Activated gamma-delta T cell treated with anti-CD3 and anti-CD28 coated beads, Interleukin-2, amount 50 U/mL, for 16 hours (primary cell): ENCODE measurements at places on chromosomes 5 and 9.

DNA sequence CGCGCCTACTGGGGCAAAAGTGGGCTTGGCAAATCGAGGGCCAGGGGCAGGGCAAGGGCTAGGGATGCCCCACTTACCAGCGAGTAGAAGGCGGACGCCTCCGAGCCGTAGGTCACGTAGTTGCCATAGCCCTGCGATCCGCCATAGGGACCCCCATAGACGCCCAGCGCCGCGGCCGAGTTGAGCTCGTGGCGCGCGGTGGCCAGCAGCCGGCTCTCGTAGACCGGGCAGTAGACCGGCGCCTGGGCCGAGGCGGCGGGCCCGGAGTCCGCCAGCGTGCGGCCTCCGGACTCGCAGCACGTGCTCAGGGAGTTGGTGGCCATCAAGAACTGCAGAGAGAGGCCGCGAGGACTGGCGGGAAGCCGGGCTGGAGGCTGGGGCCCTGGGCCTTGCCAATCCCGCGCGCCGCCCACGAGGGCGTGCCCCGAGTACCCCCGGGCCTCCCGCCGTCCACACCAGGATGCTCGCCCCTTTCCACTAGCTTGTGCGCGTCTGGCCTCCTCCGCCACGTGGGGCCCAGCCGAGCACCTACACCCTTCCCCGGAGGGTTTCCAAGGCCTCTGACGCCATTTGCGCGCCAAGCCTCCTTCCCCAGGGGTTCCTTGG is 891 bp downstream of the IRX4 start:
- DNase-seq, result no peak

GRCh38 chr9:109972026-109972882 is 192.3 kb downstream of the PALM2AKAP2 start:
- no peak for DNase-seq

DNA sequence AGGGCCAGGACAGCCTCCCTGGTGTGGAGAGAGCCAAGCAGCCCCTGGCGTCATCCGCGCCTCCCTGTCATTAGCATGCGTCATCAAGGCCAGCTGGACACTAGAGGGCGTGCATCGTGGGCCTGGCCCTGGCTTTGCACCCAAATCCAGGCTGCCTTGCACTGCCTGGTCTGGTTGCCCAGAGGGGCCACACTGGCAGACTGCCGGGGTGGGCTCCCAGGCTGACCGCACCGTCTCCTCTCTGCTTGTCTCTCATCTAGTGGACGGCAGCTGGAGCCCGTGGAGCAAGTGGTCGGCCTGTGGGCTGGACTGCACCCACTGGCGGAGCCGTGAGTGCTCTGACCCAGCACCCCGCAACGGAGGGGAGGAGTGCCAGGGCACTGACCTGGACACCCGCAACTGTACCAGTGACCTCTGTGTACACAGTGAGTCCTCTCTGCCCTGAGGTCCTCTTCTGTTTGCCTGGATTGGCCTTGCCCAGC is 29.0 kb downstream of the HK3 start:
- no peak for DNase-seq

DNA sequence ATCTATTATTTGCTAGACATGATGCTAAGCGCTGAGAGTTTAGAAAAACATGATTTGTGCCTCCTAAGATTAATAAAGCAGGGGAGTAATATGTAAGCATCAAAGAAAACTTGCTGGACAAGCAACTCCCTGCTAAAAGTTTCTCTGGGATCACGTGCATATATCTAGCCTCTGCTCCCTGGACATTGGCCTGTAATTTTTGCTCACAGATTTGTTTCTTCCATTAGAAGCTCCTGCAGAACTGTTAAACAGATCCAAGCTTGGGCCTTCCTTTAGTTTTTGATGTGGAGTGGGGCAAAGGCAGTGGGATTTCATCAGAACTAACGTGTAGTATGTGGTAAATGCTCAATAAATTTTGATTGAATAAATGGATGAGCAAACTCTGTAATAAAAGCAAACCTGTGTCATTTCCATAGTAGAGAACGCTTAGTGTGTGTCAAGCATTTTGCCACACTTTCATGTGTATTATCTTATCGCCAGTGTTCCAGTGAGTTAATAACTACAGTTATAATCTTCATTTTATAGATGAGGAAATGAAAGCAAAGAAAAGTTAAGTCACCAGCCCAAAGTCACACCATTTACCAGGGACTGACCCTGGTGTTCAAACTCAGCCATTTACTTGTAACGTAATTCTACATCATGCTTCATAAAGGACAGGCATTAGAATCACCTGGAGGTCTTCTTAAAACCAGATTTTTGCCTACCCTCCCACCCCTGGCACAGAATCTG is 100.3 kb downstream of the PCSK5 start:
- DNase-seq, result no peak

DNA sequence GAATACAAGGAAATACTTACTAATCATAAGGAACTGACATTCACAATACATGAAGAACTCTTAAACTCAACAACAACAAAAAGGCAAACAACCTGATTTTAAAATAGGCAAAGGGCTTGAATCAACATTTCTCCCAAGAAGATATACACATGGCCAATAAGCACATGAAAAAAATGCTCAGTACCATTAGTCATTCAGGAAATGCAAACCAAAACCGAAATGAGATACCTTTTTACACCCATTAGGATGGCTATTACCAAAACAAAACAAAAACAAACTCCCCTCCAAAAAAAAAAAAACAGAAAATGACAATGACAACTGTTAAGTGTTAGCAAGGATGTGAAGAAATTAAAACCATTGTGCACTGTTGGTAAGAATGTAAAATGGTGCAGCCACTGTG is 104.1 kb upstream of the ZNF462 start:
- DNase-seq, result no peak

DNA sequence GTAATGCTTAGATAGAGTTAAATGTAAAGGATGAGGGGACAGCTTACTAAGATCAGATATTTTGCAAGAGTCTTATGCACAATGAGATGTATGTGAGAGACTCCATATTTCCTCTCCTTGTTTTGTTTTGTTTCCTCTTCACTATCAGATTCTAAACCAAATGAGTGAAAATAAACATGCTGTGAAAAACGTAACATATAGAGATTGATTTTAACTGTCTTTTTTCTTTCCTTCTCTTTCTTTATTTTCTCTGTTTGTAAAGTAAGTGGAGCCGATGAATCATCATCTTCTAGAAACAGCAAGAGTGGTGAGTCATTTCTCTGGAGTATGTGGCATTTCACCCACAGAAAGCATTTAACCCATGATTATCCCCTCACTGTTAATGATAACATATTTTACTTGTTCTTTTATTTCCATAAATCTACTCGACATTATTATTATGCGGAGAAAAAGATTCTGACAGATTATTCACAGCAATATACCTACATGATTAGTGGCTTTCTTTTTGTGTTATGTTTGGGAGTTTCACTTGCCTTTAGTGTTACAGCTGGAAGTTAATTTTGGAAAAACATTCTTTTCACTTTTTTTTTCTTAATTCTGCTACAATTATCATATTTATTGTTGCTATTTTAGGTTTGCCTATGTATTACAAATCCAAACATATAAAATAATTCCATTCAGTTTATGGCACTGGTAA is 2.1 kb upstream of the ANXA1 start:
- no peak for DNase-seq

DNA sequence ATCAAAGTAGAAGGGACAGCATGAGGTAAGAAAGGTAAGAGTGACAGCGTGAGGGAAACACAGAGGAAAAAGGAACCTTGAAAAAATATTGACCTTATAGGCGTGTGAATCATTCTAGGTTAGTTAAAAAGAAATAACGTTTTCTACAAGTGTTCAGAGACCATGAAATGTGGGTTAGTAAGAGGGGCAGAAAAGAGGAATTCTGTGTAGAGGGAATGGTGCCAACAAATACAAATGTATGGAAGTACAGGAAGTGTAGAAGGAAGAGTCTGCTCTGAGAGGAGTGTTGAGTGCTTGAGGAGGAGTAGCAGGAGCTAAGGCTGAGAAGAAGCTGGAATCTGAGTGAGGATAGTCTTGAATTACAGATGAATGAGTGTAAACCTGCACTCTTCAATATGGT is 418.6 kb upstream of the RIOK2 start:
- DNase-seq, result no peak

- no peak for DNase-seq
Observed at GRCh38 chr5:23026252-23027170, 173.4 kb upstream of the CDH12 start.

- DNase-seq, result no peak
Observed at GRCh38 chr5:54807421-54807820, 178.0 kb downstream of the ESM1 start.

DNA sequence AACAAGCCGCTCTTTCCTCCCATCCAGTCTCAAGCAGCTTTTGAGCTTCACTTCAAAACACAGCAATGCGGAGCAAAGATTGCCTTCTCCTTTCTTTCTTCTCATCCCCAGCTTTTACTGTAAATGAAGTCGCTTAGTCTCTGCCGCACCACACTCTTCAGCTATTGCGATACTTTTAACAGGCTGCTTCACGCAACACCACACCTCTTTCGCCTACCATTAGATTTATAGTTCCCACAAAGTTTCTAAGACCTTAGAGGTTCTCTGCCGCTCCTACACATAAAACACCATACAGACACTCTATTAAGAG is 711 bp downstream of the PGGT1B start:
- DNase-seq, result no peak

DNA sequence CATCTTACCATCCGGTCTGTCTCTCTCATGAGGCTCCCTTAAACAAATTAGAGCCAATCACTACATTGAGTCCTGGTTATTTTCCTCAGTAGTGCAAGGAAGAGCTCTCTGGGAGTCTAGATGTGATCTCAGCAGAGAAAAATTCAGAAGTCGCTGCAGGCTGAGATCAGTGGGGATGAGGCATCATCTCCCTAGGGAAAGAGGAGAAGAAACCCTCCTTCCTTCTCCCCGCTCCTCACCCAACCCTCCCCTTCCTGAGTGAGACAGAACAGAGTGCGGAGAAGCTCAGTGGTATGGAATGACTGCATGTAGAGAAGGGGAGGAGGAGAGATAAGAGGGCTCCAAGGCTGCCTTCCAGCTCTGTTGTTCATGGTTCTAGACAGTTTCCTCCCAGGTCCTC is 80.5 kb downstream of the PAPPA start:
- no peak for DNase-seq

DNA sequence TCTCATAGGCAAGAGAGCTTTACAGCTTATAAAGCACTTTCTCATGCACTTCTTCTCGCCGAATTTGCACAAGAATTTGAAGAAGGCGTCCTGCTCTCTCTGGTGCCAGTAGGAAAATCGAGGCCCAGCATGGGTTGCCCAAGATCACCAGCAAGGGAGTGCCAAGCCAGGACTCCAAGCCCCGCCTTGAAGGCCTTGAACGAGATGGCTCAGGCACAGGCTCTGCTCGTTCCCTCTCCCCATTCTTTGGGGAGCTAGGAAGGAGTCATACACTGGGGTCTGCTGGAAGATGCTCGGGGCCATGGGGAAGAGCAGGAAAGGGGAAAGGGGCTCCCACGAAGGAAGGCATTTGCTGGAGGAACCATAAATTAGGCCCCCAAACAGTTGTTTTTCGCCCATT is 46.7 kb downstream of the PAX5 start:
- DNase-seq, result no peak

GRCh38 chr9:115739096-115739875 is 414.3 kb upstream of the PAPPA start:
- DNase-seq, result no peak

DNA sequence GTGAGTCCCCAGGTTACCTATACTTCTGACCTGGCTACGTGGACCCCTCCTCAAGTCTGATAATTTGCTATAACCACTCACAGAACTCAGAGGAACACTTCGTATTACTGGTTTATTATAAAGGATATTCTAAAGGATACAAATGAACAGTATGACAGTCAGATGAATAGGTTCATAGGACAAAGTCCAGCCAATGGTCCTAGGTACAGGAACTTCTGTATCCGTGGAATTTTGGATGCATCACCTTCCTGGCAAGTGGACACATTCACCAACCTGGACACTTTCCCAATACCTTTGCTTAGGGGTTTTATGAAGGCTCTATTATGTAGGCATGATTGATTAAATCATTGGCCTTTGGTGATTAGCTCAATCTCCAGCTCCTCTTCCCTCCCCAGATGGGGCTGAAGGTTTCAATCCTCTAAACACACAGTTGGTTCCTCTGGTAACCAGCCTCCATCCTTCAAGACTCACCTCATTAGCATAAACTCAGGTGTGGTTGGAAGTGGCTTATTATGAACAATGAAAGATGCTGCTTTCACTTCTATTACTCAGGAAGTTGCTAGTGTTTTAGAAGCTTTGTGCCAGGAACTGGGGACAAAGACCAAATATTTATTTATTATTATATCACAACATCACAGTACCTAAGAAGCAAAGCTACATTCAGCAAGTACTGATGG is 149.6 kb upstream of the ELL2 start:
- no peak for DNase-seq

DNA sequence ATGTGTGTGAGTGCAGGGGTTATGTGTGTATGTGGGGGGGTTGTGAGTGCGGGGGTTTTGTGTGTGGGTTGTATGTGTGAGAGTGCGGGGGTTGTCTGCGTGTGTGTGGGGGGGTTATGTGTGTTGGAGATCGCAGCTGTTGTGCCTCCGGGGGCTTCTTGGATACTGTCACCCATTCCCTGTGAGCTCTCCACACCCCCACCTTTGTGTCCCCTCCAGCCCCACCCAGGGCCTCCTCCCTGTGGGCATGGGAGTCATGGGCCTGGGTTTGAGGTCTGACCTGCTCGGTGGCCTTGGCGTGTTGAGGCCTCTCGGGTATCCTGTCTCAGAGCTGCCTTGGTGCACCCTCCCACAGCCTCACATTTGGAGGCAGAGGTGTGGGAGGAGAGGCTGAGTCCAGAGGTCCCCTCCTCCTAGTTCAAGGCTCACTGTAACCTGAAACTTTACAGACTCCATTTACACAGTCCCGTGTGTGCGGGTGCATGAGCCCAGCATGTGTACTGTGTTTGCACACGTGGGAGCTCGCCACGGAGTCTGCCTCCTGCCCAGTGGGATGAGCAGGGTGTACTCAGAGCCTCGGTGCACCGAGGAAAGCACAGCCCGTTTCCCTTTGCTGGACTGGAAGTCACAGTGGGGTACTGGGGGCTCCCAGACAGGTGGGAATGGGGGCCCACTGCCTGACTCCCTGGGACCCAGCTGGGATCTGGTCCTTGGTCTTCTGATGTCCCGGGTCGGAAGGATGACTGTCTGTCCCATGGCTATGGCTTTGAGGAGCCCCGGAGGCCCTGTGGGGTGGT is 43.4 kb downstream of the RXRA start:
- DNase-seq, result no peak

DNA sequence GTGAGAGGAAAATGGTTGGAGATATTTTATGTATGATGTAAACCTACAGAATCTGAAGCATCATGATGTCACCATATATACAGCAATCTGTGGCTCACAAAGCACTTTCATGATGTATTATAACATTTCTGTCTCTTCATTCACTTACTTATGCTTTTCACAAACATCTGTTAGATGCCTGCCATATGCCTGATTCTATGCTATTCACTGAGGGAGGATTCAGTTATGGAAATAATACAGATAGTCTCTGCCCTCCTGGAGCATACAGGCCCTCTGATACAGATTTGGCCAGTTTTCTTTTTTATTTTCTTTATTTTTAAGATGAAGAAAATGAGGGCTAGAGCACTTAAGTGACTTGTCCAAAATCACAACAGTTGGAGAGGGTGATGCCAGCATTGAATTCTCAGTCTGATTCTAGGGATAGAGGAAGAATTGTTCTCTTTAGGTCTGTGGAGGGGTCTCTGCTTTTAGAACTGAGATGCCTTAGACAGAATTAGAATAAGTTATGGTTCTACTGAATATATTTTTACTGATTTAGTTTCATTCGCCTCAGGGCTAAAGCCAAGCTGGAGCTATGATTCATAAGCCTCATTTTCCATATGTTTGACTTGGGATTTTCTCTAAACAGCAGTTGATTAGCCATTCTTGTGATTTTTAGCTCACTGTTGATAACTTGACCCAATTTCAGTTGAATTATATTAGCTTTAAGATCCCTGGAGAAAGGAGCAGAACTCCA is 636.4 kb downstream of the PRELID2 start:
- no peak for DNase-seq

- no peak for DNase-seq
Observed at GRCh38 chr5:149822301-149822700, 92.2 kb downstream of the PPARGC1B start.
